Activated T-cell treated with anti-CD3 and anti-CD28 coated beads, Interleukin-2, amount 50 U/mL, for 72 hours (primary cell): ENCODE measurements at places on chromosomes 1 and 21.

- no peak for DNase-seq
These were observed 484.3 kb downstream of the LMO4 start for GRCh38 chr1:87812871-87813577.

DNA sequence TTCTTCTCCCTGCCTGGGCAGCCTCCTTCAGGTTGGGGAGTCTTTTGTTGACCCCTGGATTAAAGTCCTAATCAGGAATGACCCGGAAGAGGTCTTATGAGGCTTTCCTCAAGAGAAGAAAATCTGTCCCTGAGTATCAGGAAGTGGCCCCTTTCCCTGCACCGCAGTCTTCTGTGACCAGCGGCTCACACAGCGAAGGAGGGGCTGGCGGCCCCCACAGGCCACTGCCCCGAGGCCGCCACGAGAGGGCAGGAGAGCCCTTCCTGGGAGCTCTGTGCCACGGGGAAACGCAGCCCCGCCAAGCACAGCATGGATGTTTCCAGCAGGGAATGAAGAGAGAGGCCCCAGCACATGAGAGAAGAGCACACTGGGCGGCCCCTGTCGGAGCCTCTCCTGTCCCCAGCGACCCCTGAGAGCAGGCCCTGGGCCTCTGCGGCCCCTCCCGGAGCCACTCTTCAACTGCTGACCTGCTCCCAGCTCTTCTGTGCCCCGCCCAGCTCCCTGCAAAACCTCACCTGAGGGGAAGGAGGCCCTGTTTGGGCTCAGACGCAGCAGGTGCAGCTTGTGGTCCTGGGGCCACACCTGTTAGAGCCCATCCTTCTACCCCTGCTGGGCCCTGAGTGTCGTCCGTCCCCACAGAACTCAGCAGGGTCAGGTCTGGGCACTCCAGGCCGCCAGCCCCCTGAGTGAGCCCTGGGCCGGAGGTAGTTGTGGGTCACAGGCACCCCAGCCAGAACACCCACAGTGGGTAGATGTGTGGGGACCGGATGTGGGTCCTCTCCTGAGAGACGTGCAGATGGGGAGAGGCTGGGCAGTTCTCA lies 4.9 kb upstream of the POFUT2 start:
- DNase-seq = peak; percentile 75

DNA sequence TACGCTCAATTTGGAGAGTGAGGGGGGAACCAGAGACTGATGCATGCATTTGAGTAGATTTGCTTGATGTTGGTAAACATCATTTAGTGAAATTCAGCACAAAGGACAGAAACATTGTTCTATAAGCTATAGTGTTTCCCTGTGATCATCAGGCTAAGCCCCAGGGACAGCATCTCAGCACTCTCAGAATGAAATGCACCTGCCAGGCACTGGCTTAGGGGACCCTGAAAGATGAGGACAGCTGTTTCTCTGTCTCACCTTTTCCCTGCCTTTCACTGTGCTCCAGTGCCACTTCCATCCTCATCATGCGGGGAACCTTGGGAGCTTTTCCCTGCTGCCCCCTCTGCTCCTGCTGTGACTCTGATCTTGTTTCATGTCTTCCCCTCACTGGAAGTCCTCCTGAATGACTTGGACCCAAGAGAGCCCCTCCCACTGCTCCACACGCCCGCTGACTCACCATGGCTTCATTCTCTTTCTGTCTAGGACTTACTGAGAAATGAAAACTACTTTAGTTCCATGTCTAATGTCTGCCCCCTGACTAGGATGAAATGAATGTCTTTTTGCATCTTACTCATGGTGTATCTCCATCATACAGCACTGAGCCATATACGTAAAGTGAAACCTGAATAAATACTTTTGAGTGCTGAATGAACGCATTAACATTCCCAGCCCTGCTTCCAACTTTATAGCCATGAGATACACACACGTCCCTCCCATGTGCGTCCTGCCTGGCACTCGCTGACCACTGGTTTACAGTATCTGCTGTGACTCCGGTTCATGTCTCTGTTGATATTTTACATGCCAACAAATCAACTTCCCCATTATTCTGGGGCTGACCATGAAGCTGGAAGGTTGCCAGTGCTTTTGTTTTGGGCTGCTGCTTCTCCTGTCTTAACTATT lies 182.0 kb downstream of the PCP4 start:
- no peak for DNase-seq

- no peak for DNase-seq
These were observed at the start of gene SYNC for GRCh38 chr1:32702599-32703478. Gene SYNC (minus strand): TSS chr1:32702770. CDS start chr1:32702660, 110 bp downstream.

DNA sequence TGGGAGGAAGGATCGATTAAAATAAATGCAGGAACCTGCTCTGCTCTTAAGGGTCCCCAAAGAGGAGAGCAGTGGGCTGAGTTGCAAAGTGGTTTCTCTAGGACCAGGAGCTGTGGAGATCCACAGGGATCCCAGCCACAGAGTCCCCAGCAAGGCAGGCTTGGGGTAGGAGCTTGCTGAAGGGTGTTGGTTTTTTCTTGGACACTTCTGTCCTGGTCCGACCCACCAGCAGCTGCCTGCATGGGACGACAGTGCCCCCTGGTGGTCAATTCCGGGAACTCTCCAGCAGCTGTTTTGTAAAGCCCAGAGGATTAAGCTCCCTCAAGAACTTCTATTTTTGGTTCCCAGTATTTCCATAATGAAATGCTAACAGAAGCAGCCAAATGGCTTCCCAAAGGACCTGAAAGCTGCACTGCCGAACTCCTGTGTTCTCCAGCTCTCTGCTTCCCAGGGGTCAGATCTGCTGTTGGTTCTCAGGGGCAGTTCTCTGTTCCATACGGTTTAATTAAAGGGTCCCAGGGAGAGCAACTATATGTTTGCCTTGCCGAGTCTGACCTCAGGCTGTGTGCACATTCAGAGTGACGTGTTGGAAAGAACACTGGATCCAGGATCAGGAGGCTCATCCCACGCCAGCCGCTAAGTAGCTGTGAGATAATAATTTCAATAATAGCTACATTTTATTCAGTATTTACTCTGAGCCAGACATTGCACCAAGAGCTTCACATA lies 23.2 kb downstream of the NENF start:
- peak; percentile 88 for DNase-seq

- DNase-seq = no peak
These were observed 51.3 kb upstream of the BCL10 start for GRCh38 chr1:85327759-85328158.

GRCh38 chr1:68111519-68112436 lies 61.4 kb upstream of the DIRAS3 start:
- no peak for DNase-seq

DNA sequence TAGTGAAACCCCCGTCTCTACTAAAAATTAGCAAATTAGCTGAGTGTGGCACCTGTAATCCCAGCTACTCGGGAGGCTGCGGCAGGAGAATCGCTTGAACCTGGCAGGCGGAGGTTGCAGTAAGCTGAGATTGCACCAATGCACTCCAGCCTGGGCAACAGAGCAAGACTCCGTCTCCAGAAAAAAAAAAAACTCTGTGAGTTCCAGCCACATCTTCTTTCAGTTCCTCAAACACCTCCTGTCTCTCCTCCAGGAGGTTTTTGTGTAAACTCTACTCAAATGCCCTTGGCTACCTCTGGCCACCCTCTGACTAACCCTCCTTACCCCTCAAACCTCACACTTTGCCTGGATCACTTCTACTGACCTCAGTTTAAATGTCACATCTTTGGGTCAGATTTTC lies 38.1 kb downstream of the RCSD1 start:
- no peak for DNase-seq

DNA sequence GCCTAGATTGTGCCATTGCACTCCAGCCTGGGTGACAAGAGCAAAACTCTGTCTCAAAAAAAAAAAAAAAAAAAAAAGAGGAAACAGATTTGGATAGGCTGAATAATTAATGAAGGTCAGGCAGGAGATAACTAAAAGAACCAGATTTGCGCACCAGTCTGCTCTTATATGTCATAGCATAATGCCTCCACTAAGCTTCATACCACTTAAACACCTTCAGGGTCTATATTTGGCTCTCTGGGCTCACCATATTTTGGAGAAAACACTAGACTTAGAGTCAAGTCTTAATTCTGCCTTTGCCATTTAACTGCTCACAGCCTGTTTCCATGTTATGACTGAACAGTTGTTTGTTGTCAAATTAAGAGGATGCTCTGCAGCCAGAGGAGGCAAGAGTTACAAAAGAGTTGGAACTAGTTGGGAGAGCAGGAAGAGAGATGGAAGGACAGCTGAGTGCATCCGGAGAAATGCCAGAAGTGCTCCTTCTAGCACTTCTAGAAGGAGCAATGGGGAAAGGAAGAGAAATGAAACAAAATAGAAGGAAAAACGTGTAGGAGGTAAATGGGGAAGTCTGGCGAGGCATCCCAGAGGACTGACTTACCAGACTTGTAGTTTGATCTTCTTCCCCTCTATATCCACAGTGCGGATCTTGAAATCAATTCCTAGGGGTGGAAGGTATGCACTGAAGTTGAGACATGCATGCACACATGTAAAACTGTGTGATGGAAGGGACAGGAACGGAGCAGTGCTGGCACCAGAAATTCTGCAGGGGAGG lies 1.8 kb downstream of the RAB13 start:
- DNase-seq = no peak

GRCh38 chr1:43861337-43861736 lies 72.3 kb upstream of the ARTN start:
- DNase-seq = no peak

DNA sequence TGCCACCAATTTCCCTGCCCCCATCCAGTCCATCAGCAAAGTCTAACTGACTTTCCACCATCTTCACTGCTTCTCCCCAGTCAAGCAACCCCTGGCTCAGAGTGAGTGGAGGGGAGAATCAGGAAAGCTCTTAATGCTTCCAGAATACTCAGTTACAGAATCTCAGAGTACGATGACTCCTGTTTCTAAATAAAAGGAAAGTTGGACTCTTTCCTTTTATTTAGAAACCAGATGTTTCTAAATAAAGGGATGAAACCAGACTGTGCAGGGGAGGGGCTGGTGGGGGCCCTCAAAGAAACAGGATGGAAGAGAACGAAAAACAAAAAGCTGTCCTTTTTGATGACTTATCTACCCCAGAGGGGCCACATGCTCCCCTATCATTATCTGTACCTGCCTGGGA lies 85.2 kb upstream of the PPM1J start:
- DNase-seq = no peak

GRCh38 chr21:33432496-33432895 lies 29.3 kb downstream of the IFNGR2 start:
- DNase-seq = no peak

DNA sequence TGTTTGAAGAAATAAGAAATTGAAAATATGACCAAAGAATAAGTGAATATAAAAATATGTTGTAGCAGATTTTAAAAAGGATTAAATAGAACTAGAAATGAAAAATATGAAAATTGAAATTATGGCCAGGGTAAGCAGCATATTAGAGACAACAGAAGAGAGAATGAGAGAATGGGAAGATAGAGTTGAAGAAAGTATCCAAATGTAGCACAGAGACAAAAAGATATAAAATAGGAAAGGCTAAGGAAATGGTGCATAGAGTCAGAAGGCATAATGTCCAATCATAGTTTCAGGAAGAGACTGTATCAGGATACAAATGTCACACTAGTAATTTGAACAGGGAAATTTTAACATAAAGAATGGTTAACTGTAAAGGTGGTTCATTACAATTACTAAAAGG lies 29.5 kb downstream of the AZIN2 start:
- DNase-seq = no peak

DNA sequence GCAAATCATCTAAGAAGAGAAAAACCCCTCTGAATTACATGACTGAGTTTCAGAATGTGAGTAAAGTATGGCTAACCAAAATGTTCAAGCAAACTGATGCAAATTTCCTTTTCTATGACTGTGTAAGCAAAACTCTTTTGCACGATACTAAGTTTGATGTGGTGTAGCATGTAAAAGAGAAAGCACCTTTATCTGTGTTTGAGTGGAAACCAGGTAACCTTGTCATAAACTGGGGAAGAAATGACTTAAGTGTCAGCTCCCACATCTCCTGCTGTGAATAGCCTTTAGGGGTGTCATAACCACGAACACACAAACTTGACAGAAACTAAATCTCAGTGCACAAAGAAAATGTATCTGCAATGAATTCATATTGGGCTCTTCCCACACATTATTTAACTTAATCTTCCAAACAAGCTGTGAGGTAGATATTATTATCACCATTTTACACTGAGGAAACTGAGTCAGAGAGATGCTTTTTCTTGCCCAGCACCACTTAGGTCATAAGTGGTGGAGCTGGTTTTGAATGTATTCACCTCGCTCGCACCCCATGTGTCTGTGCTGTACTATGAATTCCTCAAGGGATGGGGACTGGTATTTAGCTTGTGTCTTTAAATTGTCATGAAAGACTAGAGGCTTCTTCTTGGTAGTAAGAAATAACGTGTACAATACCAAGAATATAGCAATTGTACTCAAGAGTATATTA lies 32.9 kb upstream of the IL12RB2 start:
- DNase-seq = peak; percentile 49

GRCh38 chr1:229035054-229035747 lies 235.7 kb upstream of the RAB4A start:
- DNase-seq = no peak

- no peak for DNase-seq
These were observed 172.2 kb upstream of the IRF2BP2 start for GRCh38 chr1:234782105-234782751.

GRCh38 chr1:61680500-61680899 lies 44.4 kb downstream of the TM2D1 start:
- DNase-seq = no peak

DNA sequence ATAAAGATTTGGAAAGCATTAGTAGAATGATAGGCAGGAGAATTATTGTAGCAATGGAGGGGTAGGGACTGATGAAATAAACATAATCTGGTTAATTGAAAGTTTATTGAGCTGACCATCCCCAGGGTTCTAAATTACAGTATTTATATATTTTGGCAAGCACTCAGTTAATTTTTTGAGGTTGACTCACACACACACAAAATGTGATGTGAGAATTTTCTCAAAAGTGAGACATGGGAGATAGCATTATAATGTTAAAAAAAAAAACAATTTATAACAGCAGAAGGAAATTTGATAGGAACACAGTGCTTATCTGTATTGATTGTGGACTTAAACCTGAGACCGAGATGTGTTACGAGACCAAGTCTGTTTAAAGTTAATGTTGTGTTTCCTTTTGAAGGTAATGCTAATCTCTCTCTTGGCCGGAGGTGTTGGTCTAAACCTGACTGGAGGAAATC lies 24.6 kb downstream of the TRIM45 start:
- no peak for DNase-seq
